Fibroblast of villous mesenchyme (primary cell): ENCODE measurements at places on chromosomes 11 and 22. TPM values are rescaled to one million over a fixed set of nuclear protein-coding genes. Genes with fewer than 3 reads are reported as not detected.

GRCh38 chr11:19978668-19979518 is 181.4 kb downstream of the DBX1 start:
- DNase-seq: peak; percentile 86

GRCh38 chr11:12079726-12080556 is 30.4 kb upstream of the MICAL2 start:
- peak; percentile 98 for DNase-seq

- no peak for DNase-seq
Measured at GRCh38 chr22:46486996-46487717, 50.3 kb downstream of the CELSR1 start.

GRCh38 chr11:120068114-120068573 is 69.8 kb downstream of the TRIM29 start:
- DNase-seq: peak; percentile 40

DNA sequence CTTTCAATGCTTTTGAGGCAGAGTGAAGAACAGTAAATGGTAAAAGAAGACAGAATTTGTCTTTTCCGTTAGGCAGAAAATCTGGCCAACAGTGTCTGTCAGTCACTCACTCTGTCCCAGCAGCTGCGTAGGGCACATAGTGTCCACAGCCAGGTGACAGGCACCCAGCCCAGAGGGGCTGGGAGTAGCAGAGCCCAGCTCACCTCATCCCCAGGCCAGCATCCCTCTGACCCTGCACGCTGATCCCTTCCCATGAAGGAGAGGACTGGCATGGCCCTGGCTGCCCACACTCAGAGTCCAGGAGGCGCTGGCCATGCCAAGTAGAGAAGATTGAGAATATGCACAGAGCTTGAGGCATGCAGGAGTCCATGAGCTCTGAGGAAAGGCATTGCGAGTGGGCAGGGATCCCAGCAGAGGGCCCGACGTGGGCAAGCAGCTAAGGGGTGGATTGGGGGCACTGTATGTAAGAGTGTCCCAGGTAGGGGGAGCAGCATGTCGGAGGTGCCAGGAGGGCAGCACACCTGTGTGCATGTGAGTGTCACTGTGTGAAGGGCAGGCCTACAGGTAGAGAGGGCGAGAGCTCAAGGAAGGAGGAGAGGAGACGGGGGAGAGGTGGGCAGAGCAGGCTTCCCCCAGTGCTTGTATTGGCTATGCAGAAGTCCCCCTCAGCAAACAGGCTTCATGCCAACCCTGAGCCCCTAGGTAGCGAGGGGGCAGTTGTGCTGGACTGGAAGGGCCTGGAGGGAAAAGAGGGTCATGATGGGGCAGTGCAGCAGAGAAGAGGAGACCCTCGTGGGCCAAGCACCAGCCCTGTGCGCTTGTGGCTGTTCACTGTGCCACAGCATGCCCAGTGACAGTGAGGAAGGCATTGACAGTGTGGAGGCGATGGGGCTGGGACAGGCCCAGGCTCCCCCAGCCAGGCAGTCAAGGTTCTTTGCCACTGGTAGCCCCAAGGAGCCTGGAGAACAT is 133.8 kb downstream of the OSBP2 start:
- no peak for DNase-seq

The SLC7A4 gene
- 0.32 and 2.2 TPM in 2 replicates for total RNA-seq

The XKR3 gene
- total RNA-seq: not detected in 2 replicates

The MAPK11 gene
- total RNA-seq: 6.5 and 6.8 TPM in 2 replicates

The DEUP1 gene
- total RNA-seq: not detected in 2 replicates
